ENCODE measurements at places on chromosomes 16 and 17.
A peak's percentile ranks its signal among the peaks of the same experiment; 100 is the strongest.

GRCh38 chr16:53998966-53999522 lies 287.5 kb downstream of the IRX3 start:
- no peak for DNase-seq

- no peak for DNase-seq
These were observed 9.6 kb downstream of the MEFV start for GRCh38 chr16:3246876-3247275.

- no peak for DNase-seq
These were observed 27.1 kb upstream of the SCNN1B start for GRCh38 chr16:23274968-23275367.

DNA sequence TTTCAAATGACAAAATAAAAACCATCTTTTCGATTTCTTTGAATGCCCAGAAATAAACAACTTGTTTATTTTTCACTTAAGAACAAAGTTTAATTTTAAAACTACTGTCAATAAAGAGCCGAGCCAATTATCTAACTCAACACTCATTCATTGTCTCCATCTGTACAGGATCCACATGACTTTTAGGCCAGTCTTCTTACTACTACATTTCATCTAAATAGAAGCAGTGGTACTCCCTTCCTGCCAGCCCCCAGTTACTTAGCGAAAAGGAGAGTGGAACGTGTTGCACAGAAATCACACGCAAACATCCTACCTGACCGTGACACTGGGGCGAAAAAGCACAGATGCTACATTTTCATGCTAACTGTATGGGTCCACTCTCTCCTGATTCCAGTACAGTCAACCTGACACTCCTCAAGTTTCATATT lies 1.2 kb downstream of the GNA13 start:
- no peak for DNase-seq

DNA sequence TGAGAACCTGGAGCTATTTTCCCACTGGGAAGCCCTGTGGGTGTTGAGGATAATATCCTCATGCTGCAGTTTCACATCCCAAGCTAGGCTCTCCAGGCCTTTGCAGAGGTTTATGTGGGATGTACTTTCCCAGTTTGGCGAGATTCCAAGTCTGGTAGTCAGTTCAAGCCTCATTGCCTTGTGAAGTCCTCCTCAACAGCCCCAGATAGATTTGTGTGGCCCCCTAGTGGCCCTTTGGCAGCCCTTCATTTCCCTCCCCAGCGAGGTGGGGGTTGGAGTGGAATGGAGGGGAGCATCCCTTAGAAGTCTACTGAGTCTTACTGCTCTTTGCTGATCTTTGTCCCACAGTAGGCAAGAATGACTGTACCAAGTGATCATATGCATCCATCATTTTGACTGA lies 137.9 kb downstream of the CDH11 start:
- DNase-seq = peak; percentile 48

- DNase-seq = peak; percentile 67
These were observed 240.0 kb downstream of the C16orf95 start for GRCh38 chr16:87076950-87077749.

DNA sequence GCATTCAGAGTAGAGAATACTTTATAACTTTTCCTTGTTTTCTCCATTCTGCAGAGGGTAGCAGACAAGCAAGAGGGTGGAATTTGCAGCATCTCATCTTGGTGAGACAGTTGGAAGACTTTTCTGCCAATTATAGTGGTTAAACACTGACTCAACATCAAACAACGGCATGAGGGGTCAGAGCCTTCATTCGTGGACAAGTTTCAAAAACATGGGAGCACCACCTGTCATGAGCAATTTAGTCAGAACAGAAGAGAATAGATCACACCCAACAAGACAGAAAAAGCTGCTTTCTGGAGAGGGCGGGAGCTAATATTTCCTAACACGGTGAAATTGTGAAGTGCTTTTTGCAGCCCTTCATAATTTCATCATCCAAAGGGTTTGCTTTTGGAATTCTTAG lies 17.9 kb upstream of the ZNF652 start:
- no peak for DNase-seq

GRCh38 chr16:78816499-78817195 lies 717.2 kb downstream of the WWOX start:
- no peak for DNase-seq

DNA sequence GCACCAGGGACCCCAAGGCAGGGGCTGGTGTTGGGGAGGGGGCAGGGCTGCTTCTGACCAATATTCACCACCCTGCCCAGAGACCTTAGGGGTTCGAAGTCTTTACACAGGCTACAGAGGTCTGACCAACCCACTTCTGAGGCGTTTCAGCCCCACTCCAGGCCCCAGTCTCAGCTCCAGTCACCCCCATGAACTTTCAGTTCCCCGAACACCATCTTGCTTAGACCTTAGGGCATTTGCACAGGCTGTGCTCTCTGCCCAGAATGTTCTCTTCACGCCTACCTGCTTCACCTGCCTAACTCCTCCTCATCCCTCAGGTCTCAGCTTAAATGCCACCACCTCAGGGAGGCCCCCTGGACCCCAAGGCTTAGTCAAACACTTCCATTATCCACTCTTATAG lies 25.8 kb upstream of the CPNE2 start:
- DNase-seq = no peak

DNA sequence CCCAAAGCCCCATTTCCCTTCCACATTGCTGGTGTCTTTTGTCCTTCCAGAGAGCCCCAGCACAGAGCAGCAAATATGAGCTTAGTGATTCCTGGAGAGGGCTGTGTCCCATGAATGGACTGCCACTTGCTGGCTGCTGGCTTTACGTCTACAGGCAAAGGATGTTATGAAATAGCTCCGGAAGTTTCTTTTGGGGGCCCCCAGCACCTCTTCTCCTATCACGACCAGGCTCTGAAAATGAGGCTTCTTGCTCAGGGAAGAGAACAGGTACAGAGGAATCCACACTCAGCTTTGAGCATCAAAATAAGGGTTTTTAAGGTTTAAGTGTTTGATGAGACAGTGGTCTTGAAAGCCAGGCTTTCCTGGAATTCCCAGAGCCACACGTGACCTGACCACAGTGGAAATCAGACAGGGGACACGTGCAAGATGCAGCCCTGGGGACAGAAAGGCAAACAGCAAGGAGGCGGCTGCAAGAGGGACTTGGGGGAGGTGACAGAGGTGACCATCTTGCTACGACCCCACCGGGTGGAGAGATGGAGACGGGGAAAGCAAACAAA lies 58.1 kb downstream of the ZDHHC7 start:
- no peak for DNase-seq

DNA sequence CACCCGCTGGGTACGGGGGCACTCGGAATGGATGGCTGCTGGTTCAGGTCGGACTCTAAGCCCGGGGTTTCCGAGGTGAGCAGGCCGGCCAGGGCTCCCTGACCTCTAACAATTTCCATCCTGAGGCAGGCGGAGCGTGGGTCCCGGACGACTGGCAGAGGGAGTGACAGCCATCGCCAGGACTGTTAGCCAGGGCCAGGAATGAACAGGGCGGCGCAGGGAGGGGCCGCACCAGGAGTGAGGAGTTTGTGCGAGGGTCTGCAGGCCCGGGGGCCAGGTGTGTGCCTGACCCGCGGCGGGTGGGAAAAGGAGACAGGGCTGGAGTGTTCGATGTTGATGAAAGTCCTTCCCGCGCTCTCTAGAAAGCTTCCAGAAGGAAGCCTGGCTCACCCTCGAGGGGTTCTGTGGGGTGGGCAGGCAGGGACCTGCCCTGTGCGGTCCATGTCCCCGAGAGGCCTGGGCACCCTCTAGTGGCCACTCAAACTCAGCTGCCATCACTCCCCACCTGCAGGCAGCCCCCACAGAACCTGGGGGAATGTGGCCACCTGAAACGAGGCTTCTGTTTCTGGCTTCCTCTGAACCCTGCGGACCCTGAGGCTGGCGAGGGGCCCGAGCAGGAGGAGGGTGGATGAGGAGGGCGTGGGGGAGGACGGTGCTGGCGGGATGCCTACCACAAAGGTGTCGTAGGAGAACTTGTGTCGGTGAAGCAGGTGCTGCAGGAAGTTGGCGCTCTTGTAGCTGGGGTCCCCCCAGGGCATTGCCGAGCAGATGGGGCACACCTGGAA lies 8.2 kb downstream of the RNF166 start:
- no peak for DNase-seq

GRCh38 chr16:55176901-55177300 lies 147.1 kb upstream of the IRX6 start:
- no peak for DNase-seq

DNA sequence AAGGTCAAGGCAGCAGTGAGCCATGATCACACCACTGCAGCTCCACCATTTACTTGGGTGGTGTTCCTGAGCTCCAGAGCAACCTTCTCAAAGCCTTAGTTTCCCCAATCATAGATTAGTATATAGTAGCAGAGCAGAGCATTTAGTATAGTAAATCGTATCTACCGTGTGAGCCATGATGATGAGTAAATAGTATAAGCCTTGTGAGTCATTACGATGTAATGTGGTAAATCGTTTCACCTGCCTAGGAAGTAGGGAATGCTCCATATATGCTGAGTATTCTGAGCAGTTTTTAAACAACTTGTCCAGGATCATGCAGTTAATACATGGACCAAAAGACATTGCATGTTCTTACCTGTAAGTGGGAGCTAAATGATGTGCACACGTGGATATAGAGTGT lies 66.4 kb downstream of the SCNN1B start:
- DNase-seq = no peak

DNA sequence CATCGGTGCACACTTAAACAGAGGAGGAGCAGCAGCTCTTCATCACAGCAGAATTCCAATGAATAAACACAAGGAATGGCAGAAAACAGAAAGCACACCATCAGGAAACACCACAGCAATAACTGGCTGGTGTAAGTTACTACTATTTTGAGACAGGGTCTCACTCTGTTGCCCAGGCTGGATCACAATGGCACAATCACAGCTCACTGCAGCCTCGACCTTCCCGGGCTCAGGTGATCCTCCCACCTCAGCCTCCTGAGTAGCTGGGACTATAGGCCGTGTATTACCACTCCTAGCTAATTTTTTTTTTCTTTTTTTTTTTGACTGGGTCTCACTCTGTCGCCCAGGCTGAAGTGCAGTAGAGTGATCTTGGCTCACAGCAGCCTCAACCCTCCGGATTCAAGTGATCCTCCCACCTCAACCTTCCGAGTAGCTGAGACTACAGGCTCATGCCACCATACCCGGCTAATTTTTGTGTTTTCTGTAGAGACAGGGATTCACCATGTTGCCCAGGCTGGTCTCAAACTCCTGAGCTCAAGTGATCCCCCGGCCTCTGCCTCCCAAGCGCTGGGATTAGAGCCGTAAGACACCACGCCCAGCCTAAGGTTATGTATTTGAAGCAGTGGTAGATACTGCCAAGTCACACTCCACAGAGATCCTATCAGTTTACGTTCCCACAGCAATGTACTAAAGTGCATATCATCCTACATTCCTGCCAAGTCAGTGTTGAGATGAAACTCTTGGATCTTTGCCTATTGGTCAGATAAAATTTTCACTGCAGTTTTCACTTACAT lies 20.7 kb downstream of the TRAP1 start:
- no peak for DNase-seq

GRCh38 chr17:68033636-68034451 lies 1.7 kb upstream of the KPNA2 start:
- DNase-seq = no peak

GRCh38 chr16:11395008-11395948 lies 50.0 kb downstream of the RMI2 start:
- no peak for DNase-seq

- no peak for DNase-seq
These were observed 3.9 kb upstream of the EXOC7 start for GRCh38 chr17:76107509-76107908.

DNA sequence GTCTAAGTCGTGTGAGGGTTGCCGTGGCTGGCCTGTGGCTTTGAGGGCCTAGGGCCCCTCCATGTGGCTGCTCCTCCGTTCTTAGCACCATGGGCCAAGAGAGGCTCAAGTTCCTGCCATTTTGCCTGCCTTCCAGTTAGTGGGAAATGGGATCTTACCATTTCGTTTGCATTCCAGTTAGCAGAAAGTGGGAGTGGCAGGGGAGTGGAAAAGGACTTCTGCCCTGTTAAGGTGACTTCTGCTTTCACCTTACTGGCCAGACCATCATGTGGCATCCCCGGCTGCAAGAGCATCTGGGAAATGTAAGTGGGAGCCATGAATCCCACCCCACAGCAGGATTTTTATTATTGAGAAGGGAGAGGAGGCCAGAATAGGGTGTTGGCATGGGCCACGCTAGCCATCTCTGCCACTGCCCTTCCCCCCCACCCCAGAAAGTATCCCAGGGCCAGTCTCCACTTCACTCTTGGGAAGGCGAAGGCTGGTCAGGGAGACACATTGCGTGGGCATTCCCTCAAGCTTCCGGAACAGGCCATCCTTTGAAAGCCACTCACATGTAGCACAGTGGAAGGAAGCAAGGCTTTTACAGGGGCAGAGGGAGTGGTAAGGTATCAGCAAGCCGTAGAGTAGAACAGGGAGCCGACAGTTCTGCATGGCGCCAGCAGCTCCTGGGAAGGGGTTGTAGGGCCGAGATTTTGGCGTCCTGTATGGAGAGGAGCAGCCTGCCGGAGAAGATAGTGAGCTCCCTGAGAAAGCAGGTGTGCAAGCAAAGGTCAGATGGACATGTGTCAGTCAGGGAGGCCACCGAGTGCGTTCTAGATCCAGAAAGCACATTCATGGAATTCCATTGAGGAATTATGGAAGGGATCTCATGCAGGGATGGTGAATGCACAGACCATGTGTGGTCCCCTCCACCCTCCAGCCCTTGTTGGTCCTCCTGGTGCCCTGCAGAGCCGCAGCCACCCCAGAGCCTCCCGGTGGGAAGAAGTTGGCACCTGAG lies 33.4 kb downstream of the CMIP start:
- DNase-seq = no peak

GRCh38 chr16:79012671-79013434 lies 587.7 kb downstream of the MAF start:
- no peak for DNase-seq

- DNase-seq = peak; percentile 79
These were observed 10.8 kb downstream of the SMTNL2 start for GRCh38 chr17:4594931-4595684.

DNA sequence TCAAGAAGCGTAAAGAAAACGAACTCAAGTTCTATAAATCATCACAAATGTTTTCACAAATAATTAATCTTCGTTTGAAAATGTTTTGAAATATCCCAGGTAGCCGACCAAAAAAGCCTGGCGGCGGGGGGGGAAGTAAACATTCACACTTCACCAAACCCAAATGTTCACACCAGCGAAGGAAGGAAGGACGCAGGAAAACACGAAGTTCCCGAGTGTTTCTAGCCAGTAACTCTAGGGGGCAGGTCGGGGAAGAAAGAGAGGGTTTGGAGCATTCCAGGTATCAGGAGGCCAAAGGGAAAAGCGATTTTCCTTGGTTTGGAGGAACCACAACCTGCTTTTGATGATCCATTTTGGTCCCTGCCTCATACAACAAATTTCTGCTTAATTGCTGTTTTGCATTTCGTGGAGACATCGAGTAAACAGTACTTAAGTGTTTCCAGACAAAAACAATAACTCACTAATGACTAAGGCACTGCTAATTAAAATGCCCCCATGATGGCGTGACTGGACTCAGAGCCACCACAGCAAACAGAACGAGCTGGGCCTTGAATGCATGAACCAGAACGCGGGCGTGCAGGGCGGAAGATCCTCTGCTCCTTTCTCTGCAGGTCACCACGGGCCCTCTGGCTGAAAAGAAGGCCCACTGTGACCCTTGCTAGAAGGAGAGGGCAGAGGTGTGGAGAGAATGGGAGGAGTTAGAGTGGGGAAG lies 16.6 kb downstream of the ZFHX3 start:
- DNase-seq = no peak
